HuH-7 (cell line): ENCODE measurements at places on chromosomes 5 and 9.

- no peak for DNase-seq
Observed at GRCh38 chr5:38250763-38251448, 7.5 kb upstream of the EGFLAM start.

DNA sequence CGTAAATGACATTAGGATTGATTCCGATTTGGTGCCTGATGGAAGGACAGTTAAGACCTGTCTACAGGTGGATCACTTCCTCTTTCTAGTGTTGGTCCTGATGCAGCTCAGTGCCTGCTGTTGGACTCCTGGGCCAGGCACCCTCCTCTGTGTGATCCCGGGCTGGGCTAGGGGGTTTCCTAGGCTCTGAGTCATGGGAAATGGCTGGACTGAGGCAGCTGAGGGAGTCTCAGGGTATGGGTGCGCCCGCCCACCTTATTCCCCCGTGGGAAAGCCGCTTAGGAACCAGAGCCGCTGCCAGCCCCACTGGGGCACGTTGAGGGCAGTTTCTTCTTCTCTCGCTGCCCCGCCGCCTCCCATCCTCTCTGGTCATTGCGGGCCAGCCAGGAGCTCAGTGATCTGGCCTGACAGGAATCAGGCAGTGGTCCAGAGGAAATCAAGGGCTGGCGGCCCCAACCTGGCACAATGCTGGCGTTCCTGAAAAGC lies 12.9 kb downstream of the TCF7 start:
- DNase-seq, result no peak

- DNase-seq, result no peak
Observed at GRCh38 chr9:35952526-35953191, 5.3 kb downstream of the OR2S2 start.

- no peak for DNase-seq
Observed at GRCh38 chr5:62489471-62489870, 76.9 kb downstream of the IPO11 start.

- no peak for DNase-seq
Observed at GRCh38 chr5:56745864-56746263, 69.5 kb upstream of the MAP3K1 start.
